ENCODE measurements at places on chromosomes 6 and 20.

DNA sequence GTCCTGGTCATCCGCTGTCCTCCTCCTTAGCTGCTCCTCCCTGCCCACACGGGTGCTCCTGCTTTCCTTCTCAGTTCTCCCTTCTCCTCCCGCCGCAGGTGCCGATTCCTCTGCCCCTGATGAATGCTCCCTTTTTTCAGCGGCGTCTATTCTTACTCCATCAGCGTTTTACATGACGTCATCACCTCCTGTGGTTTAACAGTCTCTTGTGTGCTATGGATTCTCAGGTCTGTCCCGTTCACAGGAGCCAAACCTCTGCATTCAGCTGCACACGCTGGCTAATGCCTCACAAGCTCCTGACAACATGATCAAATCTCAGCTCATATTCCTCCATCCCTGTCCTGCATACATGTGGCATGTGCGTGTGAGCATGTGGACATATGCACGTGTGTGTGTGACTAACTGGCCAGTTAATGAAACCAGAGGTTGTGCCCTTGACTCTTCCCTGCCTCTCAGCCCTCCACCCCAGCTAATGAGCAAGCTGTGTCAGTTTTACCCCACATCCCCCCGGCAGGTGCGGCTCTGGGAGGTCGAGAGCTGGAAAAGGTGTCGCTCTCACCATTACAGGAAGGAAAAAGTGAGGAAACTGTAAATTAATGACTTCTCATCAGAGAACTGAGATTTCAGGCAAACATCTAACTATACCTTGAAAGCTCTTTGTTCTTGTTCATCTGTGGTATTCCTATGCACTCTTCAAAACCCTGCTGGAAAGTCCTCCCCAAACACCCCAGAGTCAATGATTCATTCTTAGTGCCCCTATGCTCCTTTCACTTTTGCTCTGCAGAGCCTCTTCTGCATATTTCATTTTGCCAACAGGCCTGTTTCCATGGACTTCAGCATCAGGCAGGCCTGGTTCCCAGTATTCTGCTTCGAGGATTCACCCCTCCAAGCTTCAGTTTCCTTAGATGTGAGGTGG lies 163.1 kb downstream of the TTLL2 start:
- no peak for DNase-seq

- peak; percentile 51 for DNase-seq
Observed at GRCh38 chr6:165664559-165665383, 1.7 kb upstream of the PDE10A start.

GRCh38 chr6:90578894-90579549 lies 7.8 kb downstream of the MAP3K7 start:
- no peak for DNase-seq

DNA sequence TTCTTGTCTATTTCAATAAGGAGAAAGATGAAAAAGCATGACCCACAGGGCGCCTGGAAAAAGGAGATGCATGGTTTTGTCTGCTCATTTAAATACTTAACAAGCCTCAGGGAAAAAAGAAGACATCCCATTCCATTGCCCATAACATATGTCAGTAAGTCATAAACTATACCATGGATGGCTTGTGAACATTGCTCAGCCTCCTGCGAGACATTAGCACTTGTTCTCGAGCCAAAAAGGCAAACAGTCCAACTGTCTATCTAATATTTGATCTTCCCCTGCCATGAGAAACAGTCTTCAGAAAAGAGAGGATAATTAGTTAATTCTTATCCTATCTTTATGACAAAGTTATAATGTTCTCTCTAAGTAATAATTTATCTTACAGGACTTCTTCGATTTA lies 527.4 kb downstream of the HACE1 start:
- DNase-seq = no peak

DNA sequence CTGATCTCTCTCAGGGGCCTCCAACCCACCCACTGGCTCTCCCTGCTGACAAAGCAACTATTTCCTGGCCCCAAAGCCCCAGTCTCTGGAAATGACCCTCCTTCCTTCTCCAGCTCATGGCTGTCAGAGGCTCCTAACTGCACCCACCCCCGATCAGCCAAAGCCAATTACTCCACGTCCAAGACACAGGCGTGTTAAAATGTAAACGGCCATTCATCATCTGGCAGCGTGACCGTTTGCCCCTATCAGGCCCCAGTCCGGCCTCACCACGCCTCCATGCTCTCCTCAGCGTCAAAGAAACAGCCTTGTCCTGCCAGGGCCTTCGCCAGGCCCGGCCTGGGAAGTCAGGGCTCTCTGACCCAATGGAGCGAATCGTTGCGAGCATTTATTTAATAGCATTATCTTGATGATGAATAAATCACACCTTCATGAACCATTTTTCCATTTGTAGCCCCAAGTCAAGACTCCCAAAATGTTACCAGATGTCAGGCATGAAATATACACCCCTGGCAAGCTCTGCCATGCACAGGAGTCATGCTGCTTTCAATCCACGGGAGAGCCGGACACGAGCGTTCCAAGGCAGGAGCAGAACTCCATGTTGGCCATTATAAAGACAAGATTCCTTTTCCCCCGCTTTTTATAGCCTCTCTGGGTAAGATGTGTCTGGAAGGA lies 17.7 kb downstream of the RIPOR3 start:
- no peak for DNase-seq

DNA sequence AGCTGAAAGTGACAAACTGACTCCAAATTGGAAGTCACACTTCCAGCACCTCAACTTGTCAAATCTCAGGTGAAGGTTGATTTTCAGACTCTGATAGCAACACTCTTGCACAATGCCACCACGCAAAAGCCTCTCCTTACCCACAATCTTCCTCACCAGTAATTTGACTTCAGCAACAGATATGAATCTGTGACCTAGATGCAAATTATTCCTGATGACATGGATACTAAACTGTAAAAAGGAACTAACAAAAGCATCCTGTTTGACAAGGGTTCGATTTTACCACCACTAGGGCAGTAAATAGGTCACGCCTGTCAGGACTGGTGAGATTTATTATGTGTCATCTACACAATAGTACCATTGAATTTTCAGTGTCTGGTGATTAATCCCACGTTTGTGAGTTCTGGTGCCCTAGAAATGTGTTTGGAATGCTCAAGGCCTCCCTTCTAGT lies 134.4 kb upstream of the COL21A1 start:
- no peak for DNase-seq

DNA sequence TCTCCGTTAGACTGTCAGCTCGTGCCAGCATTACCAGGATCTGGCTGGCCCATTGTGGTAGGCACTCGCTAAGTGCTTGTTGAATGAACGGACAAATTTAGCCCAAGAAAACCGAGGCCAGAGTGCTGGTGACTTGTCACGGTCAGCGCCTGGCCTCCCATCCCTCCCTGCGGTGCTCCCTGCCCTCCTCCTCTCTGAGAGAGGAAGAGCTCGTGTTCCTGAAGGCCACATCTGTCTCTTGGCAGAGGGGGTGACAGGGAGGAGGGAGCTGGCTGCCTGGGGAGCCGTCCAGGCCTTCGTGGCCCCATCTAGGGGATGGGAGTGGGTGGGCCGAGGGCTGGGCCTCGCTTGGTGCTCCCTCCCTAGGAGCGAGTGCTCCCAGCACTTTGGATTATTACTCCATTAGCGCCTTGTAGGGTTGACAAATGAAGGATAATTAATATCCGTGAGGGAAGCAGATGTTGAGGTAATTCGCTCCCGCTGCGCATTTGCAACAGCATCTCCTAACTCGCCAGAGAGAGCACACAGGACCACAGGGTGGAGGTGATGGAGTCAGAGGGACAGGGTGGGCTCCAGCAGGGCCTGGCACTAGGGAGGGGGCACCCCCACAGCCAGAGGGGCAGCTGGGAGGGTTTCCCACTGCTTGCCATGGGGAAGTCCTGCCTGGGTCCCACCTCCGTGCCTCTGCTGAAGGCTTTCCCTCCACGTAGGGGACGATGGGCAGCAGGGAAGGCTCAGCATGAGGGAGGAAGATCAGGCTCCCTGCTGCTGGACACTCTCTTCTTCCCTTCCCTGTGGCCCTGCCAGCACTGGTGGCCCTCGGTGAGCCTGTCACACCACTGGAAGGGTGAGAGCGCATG lies 37.0 kb downstream of the VSTM2L start:
- DNase-seq = no peak

DNA sequence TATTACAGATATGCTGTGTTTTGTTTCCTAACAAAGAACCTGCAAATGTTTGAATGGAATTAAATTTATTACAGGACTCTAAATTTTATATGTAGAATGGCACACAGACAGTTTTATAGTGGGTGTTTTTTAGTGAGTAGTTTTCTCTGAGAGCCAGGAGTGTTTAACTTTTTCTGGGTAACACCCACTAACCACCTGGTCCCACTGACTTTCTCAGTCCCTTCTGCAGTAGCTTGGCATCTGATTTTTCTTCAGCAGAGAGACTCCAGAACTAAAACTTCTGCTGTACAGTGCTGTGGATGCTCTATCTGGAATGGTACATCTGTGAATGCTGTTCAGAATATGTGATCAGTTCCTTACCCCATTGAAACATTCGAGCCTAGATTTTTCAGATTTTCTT lies 6.3 kb downstream of the YWHAB start:
- DNase-seq = no peak

- no peak for DNase-seq
Observed at GRCh38 chr6:47263268-47263667, 46.4 kb downstream of the TNFRSF21 start.

- DNase-seq = peak; percentile 82
Observed at GRCh38 chr6:142387997-142388815, 86.4 kb downstream of the ADGRG6 start.

- DNase-seq = no peak
Observed at GRCh38 chr20:58693226-58694006, 816 bp downstream of the NPEPL1 start.

GRCh38 chr6:22236626-22237414 lies 60.0 kb downstream of the PRL start:
- peak; percentile 65 for DNase-seq

DNA sequence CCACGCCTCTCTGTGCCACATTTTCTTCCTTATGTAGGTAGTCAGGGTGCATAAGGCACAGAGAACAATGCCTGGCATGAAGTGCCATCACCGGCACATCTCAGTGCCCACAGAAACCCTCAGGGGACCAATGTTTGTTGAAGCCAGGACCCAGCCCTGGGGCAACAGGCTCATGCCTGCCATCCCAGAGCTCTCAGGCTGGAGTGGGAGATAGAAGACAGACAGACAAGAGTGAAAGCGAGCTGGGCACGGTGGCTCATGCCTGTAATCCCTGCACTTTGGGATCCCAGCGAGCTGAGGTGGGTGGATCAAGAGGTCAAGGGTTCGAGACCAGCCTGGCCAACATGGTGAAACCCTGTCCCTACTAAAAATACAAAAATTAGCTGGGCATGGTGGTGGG lies 13.5 kb downstream of the EFCAB8 start:
- no peak for DNase-seq

DNA sequence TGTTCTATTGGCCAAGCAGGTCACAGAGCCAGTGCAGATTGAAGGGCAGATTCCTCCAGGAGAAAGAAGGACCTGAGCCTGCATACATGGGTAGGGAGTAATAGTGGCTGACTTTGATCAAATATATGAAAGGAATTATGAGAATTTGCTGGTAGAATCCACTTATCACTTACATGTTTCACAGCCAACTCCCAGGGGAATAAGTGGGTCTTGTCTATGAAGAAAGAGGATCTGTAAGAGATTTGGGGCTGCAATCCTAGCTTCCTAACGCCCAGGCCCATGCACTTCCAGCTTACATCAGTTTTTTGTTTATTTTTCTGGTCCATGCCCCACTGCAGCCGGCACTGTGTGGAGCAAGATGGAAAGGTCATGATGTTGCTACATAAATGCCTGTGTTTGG lies 107.9 kb upstream of the SYNDIG1 start:
- DNase-seq = no peak

GRCh38 chr20:61805365-61805764 lies 260.3 kb downstream of the TAF4 start:
- DNase-seq = no peak

DNA sequence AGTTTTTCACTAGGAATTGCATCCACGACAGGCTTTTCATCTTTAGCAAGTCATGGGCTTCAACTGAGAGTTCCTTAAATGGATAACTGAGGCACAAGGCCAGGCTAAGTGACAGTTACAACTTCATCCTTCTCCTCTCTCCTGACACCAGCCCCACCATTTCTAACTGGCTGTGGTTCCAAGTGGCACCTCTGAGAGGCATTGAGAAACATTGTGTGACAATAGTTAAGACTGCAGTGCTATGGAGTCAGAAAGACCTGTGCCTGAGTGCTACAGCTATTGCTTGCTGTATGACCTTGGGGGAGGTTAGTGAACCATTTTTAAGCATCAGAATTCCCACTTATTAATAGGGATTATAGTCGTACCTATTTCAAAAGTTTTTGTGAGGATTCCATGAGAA lies 26.2 kb upstream of the MLIP start:
- no peak for DNase-seq

GRCh38 chr6:169263836-169264608 lies 10.4 kb upstream of the THBS2 start:
- peak; percentile 60 for DNase-seq

GRCh38 chr6:32105433-32105832 lies 3.7 kb downstream of the TNXB start:
- peak; percentile 53 for DNase-seq

DNA sequence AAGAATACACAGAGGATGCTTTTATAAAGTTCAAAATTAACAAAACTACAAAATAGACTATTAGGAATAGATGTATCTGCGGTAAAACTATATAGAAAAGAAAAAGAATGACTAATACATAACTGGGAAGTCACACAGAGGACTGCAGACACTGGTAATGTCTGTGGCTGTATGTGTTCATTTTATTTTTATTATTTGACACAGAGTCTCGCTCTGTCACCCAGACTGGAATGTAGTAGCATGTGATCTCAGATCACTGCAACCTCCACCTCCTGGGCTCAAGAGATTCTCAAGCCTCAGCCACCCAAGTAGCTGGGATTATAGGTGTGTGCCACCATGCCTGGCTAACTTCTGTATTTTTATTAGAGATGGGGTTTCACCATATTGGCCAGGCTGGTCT lies 38.9 kb downstream of the ESF1 start:
- no peak for DNase-seq

GRCh38 chr6:117272032-117272866 lies 6.9 kb downstream of the VGLL2 start:
- DNase-seq = no peak

DNA sequence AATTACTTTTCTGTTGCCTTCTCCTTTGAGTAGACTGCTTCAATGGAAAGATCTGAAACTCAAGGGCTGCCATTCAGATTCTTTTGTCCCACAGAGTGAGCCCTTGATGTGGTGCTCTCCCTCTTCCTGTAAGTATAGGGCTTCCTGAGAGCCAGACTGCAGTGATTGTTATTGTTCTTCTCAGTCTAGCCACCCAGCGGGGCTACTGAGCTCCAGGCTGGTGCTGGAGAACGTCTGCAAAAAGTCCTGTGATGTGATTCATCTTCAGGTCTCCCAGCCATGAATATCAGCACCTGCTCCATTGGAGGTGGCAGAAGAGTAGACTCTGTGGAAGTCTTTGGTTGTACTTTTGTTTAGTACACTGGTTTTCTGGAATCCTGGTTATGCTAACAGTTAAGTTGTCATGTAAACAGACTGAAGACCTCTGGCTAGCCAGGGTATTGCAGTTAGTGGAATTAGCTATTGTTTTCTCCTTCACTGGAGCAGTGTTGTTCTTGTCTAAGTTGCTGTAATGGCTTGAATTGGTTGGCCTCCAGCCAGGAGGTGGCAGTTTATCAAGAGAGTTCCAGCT lies 240.9 kb downstream of the COL12A1 start:
- peak; percentile 24 for DNase-seq

- DNase-seq = peak; percentile 60
Observed at GRCh38 chr6:44237813-44238433, 9.0 kb upstream of the HSP90AB1 start.

Data from fibroblast of pulmonary artery (primary cell).